ENCODE measurements at places on chromosomes 4 and X.

DNA sequence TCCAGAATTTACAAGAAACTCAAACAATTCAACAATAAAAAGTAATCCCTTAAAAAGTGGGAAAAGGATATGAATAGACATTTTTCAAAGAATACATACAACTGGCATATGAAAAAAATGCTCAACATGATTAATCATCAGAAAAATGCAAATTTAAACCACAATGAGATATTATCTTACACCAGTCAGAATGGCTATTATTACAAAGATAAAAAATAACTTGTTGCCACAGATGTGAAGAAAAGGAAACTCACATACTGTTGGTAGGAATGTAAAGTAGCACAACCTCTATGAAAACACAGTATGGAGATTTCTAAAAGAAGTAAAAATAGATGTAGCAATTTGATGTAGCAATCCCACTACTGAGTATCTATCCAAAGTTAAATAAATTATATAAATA, 65.1 kb upstream of the DIAPH2 start:
- DNase-seq: no peak

DNA sequence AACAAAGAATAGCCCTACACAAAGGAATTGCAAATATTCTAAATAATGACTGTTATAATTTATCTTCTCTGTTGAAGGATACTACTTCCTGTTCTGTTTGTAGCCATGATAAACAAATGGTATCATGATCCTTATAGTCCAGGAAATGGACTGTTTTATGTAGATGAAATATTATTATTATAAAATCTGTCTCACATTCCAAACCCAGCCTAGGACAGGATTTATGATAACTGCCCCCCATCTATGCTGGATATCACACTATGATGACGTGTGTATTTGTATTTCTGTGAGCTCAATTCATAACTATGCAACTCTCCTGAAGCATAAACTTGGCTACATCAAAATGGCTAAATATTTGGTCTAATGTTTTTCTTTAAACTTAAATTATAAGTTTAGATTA, 21.3 kb downstream of the DMD start:
- DNase-seq: no peak

GRCh38 chr4:168524006-168524405, 27.2 kb downstream of the PALLD start:
- DNase-seq: no peak

DNA sequence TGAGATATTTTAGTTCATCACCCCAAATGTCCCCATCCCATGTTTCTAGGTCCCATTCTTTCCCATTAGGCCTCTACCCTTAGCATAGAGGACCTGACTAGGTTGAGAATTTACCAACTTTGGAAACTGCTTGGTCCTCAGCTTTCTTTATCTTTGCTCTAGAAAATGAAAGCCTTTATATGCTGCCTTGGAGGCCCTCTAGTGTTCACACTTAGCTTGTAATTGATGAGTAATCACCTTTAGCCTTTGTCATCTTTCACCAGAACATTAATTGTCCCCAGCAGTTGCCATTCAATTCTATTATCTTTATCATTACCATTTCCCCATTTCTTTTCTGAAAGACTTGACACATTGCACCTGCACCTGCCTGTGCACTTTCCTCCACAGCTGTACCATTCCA, 589.2 kb upstream of the NR3C2 start:
- DNase-seq: no peak
